ENCODE measurements at places on chromosomes 7 and 10.

GRCh38 chr7:94301024-94301586 lies 93.6 kb upstream of the COL1A2 start:
- DNase-seq, result no peak

DNA sequence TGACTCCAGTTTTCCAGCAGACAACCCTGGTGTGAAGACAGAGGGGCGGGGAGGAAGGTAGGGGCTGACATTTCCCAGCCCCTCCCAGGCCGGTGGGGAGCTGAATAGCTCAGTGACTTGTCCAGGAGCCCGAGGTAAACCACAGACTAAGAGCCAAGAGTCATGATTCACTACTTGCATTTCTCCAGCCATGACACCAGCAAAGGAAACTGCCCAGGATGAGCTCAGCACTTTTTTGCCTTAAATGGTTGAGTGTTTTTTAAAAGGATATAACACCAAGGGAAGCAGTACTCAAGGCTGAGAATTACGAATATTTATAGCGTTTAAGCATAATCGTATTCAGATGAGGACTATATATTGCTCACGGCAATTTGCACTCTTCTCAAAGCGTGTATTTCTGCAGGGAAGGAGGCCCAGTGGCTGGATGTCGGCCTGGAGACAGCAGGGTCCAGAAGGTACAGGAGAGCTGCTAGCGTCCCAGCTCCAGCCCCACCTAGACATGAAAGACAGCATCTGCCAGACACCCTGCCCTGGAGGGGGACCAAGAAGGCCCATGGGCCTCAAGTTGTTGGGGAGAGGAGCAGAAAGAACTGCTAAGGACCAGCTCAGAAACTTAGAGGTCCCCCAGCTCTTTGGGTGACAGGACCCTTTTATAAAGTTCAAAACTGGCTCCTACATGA lies 141.4 kb downstream of the GRID1 start:
- no peak for DNase-seq

DNA sequence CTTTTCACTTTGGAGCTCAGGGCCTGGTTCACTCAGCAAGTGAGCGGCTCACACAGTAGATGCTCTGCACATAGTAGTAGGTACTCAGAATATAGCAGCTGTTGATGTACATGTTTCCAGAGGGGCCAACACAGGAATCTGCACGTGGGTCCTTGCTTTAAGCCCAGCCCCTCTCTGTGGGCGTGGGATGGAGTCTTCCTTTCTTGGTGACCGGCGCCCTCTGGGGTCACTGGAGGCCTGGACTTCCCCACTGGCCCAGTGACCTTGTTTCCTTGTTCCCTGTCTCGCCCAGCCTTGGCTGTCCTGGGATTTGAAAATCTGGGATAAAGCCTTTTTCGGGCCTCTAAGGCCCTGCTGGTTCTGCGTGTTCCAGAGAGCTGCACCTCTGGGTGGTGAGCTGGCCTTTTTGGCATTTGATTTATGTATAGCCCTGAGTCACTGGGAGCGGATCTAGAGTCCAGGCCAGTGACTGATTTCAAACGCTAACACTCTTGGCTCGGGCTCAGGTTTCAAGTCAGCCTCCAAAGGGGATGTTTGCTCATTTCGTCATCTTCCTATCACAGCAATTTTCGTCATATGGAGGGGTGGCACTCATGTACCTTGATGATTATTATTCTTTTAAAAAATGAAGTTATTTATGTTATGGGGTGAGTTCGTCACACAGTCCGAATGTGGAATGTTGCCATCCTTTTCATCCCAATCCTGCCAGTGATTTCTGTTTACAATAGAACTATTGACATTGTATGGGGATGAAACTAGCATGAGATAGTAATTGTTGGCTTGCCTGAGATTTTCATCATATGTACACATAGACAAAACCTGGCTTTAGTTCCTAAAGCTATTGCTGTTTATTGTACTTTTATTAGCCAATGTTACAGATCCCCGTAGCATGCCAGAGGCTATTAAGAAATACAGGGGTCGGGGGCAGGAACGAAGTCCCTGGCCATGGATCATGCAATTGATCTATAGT lies 65.5 kb downstream of the CUX1 start:
- DNase-seq, result no peak

- no peak for DNase-seq
These were observed 18.4 kb upstream of the DIP2C start for GRCh38 chr10:707861-708260.

DNA sequence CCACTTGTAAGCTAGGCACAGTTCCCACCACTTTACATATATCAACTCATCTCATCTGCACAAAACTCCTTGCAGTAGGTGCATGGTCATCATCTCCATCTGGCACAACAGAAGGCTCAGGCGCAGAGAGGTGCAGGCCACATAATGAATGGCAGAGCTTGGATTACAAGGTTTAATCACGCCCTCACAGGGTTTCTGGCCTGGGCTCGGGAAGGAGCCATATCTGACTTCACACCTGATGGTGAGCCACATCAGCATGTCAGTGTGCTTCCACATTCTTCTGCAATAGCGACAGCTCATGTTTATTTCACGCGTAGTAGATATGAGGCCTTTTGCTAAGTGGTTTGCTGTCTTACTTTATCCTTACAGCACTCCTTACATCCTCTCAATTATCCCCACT lies 650.2 kb downstream of the INHBA start:
- no peak for DNase-seq

DNA sequence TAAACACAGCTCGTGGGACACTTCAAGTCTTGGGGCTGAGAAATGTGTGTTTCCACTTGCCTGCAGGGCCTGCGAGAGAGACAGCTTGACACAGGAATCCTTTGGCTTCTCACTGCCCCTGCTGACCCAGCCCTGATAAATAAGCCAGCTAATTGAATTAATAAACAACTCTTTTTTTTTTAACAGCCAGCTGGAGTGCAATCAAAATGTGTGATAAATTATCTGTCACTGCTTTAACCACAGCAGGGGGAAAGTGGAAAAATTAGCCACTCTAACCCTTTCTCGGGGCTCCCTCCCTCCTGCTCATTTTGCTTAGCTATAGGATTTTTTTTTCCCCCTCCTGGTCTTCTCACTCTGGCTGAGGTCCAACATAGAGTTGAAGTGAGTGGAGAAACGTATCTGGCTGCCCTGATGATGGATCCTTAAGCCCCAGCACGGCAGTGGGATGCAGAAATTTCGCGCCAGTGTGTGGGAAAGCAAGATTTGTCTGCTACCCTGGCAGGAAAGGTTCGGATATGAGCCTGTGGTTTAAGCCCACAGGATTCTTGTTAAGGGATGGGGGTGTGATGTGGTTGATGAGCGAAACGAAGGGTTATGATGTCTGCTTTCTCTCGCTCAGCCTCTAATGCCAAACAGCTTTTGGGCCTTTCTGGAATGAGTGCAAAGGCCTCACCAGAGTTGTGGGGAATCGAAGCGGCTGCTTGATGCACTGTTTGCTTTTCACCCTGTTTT lies 173.8 kb downstream of the TRIL start:
- no peak for DNase-seq

- no peak for DNase-seq
These were observed 28.8 kb downstream of the ABRAXAS2 start for GRCh38 chr10:124830445-124830844.

DNA sequence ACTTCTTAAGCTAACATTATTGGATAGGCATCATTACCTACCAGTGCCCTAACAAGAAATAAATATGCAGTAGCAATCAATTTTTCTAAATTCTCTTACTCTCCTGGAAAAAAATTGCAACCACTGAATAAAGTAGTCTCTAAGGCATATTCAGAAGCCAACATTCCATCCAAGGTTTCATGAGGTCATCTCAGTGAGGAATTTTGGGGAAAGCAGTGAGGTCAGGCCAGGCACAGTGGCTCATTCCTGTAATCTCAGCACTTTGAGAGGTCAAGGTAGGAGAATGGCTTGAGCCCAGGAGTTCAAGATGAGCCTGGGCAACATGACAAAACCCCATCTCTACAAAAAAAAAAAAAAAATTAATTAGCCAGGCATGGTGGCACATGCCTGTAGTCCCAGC lies 75.9 kb upstream of the GHITM start:
- DNase-seq, result no peak

GRCh38 chr7:20892776-20893175 lies 106.1 kb upstream of the SP8 start:
- DNase-seq, result no peak

DNA sequence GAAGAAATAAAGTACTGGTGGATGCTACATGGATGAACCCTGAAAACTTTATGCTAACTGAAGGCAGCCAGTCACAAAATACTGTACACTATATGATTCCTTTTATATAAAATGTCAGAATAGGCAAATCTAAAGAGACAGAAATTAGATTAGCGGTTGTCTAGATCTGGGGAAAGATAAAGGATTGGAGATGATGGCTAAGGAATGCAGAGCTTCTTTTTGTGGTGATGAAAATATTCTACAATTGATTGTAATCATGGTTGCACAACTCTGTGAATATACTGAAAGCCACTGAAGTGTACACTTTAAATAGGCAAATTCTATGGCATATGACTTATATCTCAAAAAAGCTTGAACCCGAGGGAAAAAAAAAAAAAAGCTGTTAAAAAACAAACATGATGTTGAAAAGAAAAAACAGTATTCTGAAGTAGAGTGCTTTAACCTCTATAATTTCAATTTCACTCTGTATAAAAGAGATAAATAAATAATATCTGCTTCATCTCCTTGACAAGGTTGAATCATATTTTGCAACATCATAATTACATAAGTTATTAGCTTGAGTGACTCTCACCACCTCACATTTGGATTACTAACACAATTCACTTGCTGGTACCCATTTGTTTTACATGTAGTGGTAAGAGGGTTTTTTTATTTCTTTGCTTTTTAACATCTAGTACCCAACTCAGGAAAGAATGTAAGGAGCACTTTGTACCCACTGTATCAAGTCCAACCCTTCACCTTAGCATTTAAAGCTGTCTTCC lies 2.8 kb upstream of the GNAI1 start:
- no peak for DNase-seq

GRCh38 chr10:75475460-75476182 lies 44.2 kb downstream of the LRMDA start:
- no peak for DNase-seq

DNA sequence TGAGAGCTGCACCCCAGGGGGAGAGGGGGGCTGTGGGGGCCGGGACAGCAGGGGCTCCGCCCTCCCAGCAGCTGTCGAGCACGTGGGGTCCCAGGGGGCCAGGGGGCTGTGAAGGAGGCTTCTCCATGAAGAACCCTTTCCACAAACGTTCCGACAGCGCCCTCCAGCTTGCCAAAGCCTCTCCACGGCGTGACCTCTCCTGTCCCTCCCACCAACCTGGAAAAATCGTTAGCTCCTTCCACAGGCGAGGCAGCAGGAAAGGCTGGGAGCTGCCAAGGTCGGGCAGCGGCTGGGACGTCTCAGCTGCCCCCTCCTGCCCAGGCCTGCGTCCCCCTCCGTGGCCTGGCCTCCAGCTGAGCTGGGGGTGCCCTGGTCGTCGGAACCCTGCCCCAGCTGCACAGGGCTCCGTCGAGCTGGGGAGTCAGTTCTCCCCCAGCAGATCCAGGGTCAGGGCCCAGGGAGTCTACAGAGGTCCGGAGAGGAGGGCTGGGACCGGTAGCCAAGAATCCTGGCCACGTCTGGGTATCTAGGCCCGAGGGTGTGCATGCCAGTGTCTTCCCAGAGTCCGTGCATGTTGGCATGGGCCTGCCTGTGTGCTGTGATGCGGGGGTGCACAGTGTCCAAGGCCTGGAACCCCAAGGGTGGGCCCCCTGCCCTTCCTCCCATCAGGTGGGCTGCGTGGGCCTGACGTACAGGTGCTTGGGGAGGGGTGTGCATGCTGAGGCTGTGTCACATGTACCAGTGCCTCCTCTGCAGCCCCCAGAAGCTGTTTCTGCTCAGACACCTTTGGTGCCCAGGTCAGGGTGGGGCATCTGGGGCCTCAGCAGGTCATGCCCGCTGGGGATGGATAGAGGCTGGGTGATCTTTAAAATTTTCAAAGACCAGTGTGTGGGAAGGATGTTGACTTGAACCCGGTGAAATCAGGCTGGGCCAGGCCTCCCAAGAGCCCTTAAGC lies 66.5 kb downstream of the UNCX start:
- DNase-seq, result no peak

DNA sequence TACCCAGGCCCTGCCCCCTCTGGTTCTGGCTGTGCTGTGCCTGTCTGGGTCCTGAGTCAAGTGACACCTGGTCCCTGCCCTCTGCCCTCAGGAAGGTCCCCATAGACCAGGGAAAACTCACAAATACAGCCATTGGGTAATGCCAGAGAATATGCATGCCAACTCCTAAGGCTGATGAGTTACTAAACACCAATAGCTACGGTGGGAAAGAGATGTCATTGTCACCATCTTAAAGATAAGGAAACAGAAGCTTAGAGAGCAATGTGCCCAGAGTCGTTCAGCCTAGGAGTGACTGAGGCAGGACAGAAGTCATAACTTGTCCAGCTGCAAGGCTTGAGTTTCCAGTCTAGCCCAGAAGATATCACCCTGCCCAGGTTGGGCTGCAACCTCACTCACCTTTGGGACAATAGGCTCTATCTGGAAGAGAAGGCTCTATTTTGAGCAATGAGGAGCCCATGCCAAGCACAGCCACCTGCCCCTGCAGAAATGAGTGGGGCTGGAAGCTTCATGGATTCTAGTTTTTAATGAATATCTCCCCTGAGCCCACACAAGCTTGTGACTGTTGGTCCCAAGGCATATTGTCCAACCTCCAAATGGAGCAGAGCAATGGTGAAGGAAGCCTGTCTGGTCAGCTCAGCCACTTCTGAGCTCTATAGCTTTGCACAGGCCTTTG lies 42.6 kb downstream of the ZNF273 start:
- no peak for DNase-seq

GRCh38 chr10:11276449-11276990 lies 258.8 kb downstream of the CELF2 start:
- no peak for DNase-seq

Data from naive thymus-derived CD8-positive, alpha-beta T cell (primary cell).